Small intestine (tissue), 16 donors: ENCODE measurements at places on chromosomes 7 and 10. TPM values are rescaled to one million over a fixed set of nuclear protein-coding genes. Genes with fewer than 3 reads are reported as not detected.
A peak's percentile ranks its signal among the peaks of the same experiment; 100 is the strongest.

GRCh38 chr10:76089556-76090180 lies 658.2 kb downstream of the LRMDA start:
- no peaks in the 10 kb centered on the region for H3K27me3 ChIP-seq
- no peak for DNase-seq
- no peaks in the 10 kb centered on the region for H3K36me3 ChIP-seq
- H3K27ac ChIP-seq, result no peak overlapping the region
- no peak overlapping the region for H3K4me3 ChIP-seq
- peaks cover 26% of the 10 kb centered on the region for H3K4me1 ChIP-seq

- no peaks in the 10 kb centered on the region for H3K4me1 ChIP-seq
- no peak for DNase-seq
- no peaks in the 10 kb centered on the region for H3K36me3 ChIP-seq
- no peaks in the 10 kb centered on the region for H3K27me3 ChIP-seq
- no peak overlapping the region for H3K4me3 ChIP-seq
Observed at GRCh38 chr7:96346293-96346953, 24.5 kb upstream of the SLC25A13 start.

GRCh38 chr7:35003679-35004303 lies 33.5 kb downstream of the DPY19L1 start:
- no peaks in the 10 kb centered on the region for H3K4me1 ChIP-seq
- no peak overlapping the region for H3K4me3 ChIP-seq
- H3K27ac ChIP-seq, result peak overlapping the region; percentile 74
- DNase-seq, result peak; percentile 88

GRCh38 chr7:36459236-36459960 lies 69.7 kb downstream of the ANLN start:
- H3K4me3 ChIP-seq, result no peak overlapping the region
- H3K27ac ChIP-seq, result no peak overlapping the region
- H3K4me1 ChIP-seq, result no peaks in the 10 kb centered on the region
- DNase-seq, result no peak
- H3K36me3 ChIP-seq, result no peaks in the 10 kb centered on the region
- H3K27me3 ChIP-seq, result no peaks in the 10 kb centered on the region

DNA sequence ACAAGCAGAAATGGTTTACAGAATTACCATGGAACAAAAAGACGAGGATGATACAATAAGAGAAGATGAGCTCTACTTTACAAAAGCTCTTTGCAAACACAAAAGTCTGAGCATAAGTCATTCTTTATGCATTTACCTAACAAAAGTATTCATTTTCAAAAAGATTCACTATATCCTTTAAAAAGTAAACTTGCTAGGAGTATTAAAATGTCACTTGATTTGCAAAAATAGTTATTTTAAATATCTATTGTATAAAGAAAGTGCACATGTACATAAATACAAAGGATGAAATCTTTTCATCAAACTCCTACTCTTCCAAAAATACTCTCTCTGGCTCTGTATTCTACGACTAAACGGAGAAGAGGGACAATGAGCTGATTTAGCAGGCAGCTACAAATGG lies 146.4 kb upstream of the STEAP1 start:
- no peaks in the 10 kb centered on the region for H3K27me3 ChIP-seq
- H3K4me1 ChIP-seq, result no peaks in the 10 kb centered on the region
- H3K4me3 ChIP-seq, result no peak overlapping the region
- no peak overlapping the region for H3K27ac ChIP-seq

- no peaks in the 10 kb centered on the region for H3K4me1 ChIP-seq
- no peak for DNase-seq
- H3K27ac ChIP-seq, result no peak overlapping the region
- no peaks in the 10 kb centered on the region for H3K27me3 ChIP-seq
- no peaks in the 10 kb centered on the region for H3K36me3 ChIP-seq
Observed at GRCh38 chr10:114387784-114388183, 16.5 kb downstream of the AFAP1L2 start.

DNA sequence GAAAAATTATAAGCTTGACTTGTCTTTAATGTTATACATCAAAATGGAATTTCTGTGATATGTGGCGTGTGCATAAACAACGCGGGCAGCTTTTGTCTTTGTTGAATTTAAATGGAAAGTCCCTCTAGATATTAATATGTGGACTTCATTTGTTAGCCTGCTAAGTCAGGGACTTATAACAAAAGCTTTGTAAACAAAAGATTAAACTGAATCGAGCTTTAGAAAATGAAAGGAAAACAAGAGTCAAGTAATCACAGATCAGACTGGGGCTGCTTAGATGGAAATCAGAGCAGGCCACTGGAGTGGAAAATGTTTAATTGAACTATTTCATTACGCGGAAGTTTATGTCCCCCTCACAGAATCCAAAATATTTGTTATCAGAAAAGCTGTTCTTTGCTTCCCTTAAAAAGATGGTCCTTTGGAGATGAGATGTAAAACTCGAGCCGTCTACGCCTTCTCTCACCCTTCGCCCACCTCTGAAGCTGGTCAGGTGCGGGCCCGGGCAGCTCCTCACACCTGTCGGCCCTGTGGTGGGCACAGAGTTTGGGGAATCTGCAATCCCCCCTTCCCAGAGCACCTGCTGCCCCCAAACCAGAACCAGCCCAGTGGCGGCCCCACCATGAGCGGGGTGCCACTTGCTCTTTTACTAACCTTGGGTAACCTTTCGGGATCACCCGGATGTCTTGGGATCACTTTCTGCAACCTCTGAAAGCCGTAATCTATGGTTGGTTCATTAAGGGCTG lies 116.2 kb downstream of the EBF3 start:
- no peak for DNase-seq
- no peak overlapping the region for H3K27ac ChIP-seq
- peaks cover 10% of the 10 kb centered on the region for H3K27me3 ChIP-seq
- H3K4me3 ChIP-seq, result no peak overlapping the region

DNA sequence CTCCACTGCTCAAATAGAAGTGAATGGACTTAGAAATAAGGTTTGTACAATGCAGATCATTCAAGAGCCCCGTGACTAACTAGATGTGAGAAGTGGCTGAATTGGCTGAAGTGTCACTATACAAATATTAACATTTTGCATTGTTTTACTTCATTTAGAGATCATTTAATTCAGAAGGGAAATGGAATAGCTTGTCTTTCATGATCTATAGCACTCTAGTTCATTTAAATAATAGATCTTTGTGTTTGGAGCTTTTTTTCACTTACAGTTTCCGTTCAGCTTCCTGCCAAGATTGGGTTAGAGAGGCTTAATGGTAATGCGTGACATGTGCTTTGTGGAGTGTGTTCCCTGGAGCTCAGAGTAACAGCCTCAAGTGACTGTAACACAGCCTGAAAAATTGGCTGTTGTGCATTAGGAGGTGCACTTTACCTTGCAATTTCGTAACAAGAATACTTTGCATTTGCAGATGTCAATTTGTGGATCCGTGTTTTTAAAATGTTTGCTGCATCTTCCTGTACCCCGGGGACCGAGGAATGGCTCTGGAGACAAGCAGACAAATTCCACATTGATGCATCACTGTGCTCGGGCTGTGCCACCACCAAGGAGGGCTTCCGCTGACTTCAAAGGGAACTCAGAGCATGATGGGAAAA lies 170.3 kb downstream of the NRP1 start:
- no peak for DNase-seq
- no peaks in the 10 kb centered on the region for H3K36me3 ChIP-seq
- H3K4me1 ChIP-seq, result no peaks in the 10 kb centered on the region
- no peak overlapping the region for H3K4me3 ChIP-seq
- no peak overlapping the region for H3K27ac ChIP-seq

DNA sequence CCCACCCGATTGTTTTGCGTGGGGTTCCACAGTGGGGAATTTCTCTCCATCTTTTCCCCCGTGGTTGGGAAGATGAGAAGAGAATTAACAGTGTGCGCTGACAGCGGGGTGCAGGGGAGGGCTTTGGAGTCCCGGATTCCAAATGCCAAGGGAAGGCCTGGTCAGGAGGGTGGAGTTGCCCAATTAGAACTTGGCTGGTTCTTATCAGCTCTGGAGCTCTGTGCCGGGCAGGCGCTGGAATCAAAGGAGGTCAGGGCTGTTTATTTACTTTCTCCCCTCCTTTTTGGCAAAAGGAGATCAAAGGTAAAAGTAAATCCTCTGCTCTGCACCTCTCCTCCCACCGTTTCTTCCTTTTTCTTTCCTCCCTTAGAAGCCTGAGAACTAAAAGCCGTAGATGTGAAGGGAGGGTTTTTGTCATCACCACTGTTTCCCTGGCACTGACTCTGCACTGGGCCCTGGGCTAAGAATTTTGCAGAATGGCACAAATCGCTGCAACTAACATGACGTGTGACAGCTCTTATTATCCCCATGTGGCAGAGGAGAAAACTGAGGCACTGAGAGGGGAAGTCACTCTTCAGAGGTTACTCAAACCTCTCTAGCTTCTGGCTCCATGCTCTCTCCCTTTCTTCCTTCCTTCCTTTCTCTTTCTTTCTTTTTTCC lies 95.2 kb upstream of the ZNF716 start:
- no peaks in the 10 kb centered on the region for H3K27me3 ChIP-seq
- DNase-seq, result no peak
- H3K4me1 ChIP-seq, result no peaks in the 10 kb centered on the region
- H3K27ac ChIP-seq, result no peak overlapping the region

DNA sequence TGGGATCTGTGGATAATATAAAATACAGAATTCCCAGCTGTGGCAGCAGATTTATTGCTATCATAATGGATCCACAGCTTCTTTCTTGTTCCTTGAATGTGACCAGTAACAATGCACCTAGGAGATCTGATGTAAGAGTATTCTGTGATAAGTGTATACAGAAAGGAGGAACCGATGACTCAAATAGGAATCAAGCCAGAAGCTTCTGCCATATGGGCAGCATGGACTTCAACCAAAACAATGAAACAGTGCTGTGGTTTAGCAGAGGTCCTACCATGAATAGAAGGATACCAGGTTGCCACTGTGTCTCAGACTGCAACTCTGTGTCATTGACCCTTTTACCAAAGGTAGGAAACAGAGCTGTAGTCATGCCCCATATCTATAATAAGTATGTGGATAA lies 81.8 kb downstream of the PTPRZ1 start:
- H3K4me1 ChIP-seq, result no peaks in the 10 kb centered on the region
- no peak overlapping the region for H3K27ac ChIP-seq
- H3K4me3 ChIP-seq, result no peak overlapping the region
- H3K36me3 ChIP-seq, result no peaks in the 10 kb centered on the region
- DNase-seq, result no peak

GRCh38 chr10:91682912-91683311 lies 50.0 kb upstream of the PPP1R3C start:
- no peaks in the 10 kb centered on the region for H3K27me3 ChIP-seq
- H3K36me3 ChIP-seq, result no peaks in the 10 kb centered on the region
- no peaks in the 10 kb centered on the region for H3K4me1 ChIP-seq
- H3K27ac ChIP-seq, result no peak overlapping the region

- no peak overlapping the region for H3K27ac ChIP-seq
- no peak overlapping the region for H3K4me3 ChIP-seq
- H3K36me3 ChIP-seq, result no peaks in the 10 kb centered on the region
- peaks cover 3% of the 10 kb centered on the region for H3K27me3 ChIP-seq
- H3K4me1 ChIP-seq, result peaks cover 28% of the 10 kb centered on the region
- peak; percentile 36 for DNase-seq
Observed at GRCh38 chr7:128266883-128267594, 26.0 kb downstream of the LEP start.

DNA sequence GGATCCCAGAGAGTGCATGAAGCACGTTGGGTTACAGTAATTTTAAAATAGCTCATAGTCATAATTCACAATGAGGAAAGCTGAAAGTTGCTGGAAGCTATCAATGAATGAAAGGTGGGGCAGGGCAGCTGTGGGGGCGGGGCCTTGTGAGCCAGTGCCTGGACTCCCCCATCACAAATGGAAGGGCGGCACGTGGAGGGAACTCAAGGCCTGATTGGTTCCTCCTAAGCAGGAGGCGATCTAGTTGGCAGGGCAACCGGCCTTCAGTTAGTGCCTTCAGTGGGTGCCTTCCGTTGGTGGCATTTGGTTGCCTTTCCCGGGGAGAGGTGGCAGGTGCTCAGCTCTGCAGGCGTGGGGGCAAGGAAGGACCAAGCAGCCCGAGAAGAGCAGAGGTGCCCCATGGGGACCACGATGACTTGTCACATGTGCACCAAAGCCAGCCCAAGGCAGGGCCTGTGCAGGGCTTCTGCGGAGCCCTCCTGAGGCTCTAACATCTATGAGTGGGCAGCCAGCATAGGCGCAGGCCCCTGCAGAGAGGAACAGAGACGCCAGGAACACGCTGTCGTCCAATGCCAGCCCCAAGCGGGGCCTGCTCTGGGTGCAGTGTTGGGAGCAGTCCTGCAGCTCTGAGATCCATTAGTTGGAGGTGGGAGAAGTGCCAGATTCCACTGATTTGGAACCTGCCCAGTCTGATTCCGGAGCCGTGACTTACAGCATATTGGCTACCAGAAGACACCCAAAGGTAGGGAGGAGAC lies 59.8 kb upstream of the PDSS1 start:
- DNase-seq, result no peak
- H3K27ac ChIP-seq, result no peak overlapping the region
- H3K4me1 ChIP-seq, result no peaks in the 10 kb centered on the region
- H3K36me3 ChIP-seq, result no peaks in the 10 kb centered on the region

GRCh38 chr10:22183771-22184461 lies 33.9 kb downstream of the EBLN1 start:
- peaks cover 4% of the 10 kb centered on the region for H3K27me3 ChIP-seq
- no peaks in the 10 kb centered on the region for H3K4me1 ChIP-seq
- DNase-seq, result no peak
- no peaks in the 10 kb centered on the region for H3K36me3 ChIP-seq

- H3K4me3 ChIP-seq, result no peak overlapping the region
- no peak for DNase-seq
- no peaks in the 10 kb centered on the region for H3K4me1 ChIP-seq
- H3K36me3 ChIP-seq, result no peaks in the 10 kb centered on the region
- H3K27ac ChIP-seq, result no peak overlapping the region
Observed at GRCh38 chr10:21810582-21811244, 192.8 kb downstream of the DNAJC1 start.

GRCh38 chr10:89419548-89419947 lies 5.2 kb downstream of the IFIT5 start:
- H3K4me1 ChIP-seq, result peaks cover 8% of the 10 kb centered on the region
- no peaks in the 10 kb centered on the region for H3K27me3 ChIP-seq

GRCh38 chr7:36726806-36727503 lies 2.7 kb upstream of the AOAH start:
- no peak overlapping the region for H3K4me3 ChIP-seq
- H3K27me3 ChIP-seq, result no peaks in the 10 kb centered on the region
- peaks cover 3% of the 10 kb centered on the region for H3K4me1 ChIP-seq
- H3K36me3 ChIP-seq, result no peaks in the 10 kb centered on the region
- no peak for DNase-seq

DNA sequence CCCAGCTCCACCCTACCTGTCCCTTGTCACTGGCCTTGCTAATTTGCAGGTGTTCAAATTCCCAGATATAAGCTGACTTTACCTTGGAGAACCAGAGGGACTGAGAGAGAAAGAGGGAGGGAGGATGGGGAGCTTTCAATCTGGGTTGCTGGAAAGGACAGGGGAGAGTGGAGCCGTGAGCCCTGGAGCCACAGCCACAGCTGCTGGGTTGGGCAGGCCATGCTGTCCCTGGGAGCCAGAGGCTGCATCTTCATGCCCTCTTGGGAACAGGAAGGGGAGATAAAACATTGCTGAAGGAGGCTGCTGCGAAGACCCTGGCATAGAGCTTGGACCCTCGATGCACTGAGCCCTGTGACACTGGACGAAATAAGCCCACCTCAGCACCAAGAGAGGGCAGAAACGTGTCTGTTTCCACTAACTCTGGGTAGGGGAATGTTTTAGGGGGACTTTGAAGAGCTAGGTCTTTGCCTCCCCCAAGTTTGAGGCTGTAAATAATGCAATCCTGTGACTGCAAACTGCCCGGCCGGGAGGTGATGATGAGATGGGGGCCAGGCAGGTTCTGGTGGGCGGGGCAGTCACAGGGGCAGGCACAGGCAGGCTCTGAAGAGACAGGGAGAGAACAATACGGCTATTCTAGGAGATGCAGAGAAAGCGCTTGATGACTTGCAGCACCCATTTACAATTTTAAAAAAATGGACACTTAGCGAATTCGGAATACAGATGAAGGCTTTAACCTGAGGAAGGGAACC lies 5.8 kb upstream of the JAKMIP3 start:
- no peaks in the 10 kb centered on the region for H3K4me1 ChIP-seq
- DNase-seq, result no peak
- no peak overlapping the region for H3K27ac ChIP-seq
- no peaks in the 10 kb centered on the region for H3K36me3 ChIP-seq
- H3K4me3 ChIP-seq, result no peak overlapping the region

The ZWINT gene
- 45.5 TPM for polyA plus RNA-seq
